ENCODE measurements at places on chromosomes 1 and 21.

- peak; percentile 48 for DNase-seq
Measured at GRCh38 chr1:203346060-203346768, 4.7 kb downstream of the FMOD start.

DNA sequence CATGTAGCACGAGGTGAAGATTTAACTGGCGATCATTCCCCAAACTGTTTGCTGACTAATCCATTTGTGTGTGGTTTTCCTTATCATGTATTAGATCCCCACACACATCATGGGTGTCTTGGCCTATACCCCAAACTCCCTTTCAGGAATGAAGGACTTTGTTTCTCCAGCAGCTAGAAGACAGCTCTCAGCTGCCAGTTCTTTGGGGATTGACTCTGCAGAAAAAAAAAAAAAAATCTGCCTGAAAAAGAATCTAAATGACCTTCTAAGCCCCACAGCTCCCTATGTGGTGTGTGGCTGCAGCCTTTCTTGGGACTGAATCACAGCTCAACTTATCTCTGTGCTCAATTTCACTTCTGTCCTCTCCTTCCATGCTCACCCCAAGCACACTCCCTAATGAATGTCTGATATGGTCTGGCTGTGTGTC, 256.3 kb upstream of the DUSP10 start:
- peak; percentile 71 for DNase-seq

DNA sequence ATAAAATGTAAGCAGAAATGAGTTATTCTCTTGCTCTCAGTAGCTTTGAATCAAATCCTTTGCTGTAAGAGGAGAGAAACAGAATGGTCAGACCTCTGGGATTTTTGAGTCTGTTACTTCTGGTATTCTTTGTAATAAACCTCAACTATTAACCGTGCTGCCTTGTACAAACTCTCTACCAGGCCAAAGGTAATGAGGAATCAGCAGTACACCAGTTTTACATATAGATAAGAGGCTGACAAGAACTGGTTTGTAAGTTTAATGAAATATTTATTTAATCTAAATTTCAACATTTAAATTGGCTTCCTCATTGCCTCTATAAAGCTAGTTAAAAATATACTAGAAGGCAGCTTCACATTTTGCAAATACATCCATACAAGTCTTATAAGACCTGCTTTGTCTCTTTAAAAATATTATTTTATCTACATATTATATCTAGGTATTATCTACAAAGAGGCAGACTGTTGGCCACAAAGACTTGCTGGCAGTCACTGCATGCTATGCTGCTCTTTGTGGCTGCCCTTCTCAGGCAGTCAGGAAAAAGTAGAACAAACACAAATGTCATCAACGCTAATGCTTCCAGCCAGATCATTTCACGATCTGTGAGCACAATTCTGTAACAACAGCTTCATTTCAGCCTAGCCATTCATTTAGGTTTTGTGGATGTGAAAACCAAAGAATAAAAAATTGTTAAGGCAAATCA, 173.0 kb downstream of the GABPA start:
- DNase-seq = peak; percentile 33

DNA sequence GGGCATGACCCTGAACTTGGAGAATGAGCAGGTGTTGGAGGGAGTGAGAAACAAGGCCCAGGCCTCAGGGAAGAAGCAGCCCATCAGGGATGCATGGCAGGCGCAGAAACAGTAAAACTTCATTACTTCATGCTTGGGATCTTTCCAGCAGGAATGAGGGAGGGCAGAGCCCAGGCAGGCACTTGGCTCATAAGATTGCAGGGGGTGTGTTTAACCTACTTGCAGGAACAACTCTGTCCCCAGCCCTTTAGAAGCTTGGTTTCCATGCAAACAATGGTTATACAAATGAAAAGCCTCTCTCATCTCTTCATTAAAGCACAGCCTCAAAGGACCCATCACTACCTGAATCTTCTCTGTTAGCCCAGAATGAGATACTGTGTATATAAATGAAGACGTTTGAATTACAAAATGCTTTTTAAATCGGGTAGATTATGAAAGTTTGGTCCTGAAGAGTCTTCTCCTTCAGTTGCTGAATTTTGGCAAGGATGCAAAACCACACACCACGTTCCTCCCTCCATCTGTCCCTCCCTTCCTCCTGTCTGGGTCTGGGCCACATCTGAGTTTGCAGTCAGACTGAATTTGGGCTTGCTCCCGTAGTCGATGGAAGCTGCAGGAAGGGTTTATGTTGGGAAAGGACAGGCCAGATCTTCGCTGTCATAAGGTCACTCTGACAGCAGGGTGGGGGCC, 154.4 kb upstream of the KLHDC7A start:
- DNase-seq = no peak

- DNase-seq = no peak
Measured at GRCh38 chr1:246092136-246092535, 414.9 kb downstream of the SMYD3 start.

GRCh38 chr1:37177230-37177864, 143.0 kb upstream of the GRIK3 start:
- DNase-seq = peak; percentile 10

DNA sequence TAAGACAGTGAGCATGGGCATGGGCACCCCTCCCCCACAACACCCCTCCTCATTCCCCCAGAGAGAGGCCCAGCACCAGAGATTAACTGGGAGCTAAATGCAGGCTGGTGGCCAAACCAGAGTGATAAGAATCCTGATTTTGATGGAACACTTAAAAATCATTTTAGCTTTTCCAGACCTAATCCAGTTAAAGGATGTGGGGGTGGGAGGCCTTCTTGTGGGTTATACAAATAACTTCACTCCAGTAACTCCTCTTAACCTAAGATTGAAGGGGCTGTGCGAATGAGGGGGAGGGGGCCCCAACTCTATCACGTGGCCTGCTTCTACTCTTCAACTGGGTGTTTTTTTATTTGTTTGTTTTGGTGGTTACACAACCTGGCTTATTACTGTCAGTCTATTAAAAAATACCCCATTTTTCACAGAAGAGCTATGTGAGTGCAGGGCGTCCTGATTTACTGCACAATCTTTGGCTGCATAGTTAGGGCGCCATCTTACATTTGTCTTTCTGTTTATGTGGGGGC, 398.1 kb upstream of the LYPLAL1 start:
- DNase-seq = no peak

GRCh38 chr1:193562121-193562520, 375.7 kb upstream of the B3GALT2 start:
- DNase-seq = no peak

GRCh38 chr1:95793893-95794292, 559.9 kb downstream of the RWDD3 start:
- DNase-seq = peak; percentile 2

GRCh38 chr1:44847845-44848244, 4.8 kb upstream of the PTCH2 start:
- no peak for DNase-seq

GRCh38 chr21:34933609-34934335, 115.3 kb downstream of the RUNX1 start:
- no peak for DNase-seq

DNA sequence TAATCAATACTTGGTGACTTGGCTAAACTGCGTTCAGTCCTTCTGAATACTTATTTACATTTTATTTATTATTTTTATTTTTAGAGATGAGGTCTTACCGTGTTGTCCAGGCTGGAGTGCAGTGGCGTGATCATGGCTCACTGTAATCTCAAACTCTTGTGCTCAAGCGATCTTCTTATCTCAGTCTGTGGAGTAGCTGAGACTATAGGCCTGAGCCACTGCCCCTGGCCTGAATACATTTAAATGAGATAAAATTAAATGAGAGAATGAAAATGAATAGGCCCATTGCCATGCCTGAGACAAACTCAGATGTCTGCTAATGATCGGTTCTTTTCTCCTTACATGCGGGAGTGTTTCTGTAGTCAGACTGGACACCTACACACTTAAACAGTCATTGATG, 86.0 kb downstream of the GALNT2 start:
- no peak for DNase-seq

GRCh38 chr1:53267761-53268160, 29.4 kb upstream of the MAGOH start:
- no peak for DNase-seq

GRCh38 chr21:28779914-28780313, 212.8 kb downstream of the LTN1 start:
- no peak for DNase-seq

- DNase-seq = peak; percentile 41
Measured at GRCh38 chr1:38929476-38929875, 12.2 kb downstream of the RHBDL2 start.

GRCh38 chr1:80310703-80311245, 1304.2 kb upstream of the ADGRL4 start:
- no peak for DNase-seq

DNA sequence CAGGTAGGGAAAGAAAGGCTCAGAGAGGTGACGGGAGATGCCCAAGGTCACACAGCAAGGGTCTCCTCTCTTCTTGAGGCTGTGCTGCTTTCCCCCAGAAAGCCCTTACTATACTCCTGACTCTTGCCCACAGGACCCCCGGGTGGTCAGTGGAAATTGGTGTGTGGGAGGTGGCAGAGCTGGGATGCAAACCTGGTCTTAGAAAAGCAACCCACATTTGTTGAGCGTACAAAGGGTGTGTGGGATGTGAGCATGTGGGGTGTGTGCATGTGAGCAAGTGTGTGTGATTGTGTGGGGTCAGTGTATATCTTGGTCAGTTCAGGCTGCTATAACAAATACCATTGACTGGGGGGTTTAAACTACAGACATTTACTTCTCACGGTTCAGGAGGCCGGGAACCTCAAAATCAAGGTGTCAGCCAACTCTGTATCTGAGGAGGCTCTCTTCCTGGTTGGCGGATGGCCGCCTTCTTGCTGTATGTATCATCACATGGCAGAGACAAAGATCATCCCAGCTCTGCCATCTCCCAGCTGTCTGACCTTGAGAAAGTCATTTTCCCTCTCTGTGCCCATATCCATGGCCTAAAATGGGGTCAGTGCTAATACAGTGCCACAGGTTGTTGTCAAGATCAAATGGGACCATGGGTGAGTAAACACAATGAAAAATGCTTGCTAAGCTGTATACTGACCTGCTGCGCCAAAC, 268.5 kb downstream of the PTPRU start:
- DNase-seq = no peak

DNA sequence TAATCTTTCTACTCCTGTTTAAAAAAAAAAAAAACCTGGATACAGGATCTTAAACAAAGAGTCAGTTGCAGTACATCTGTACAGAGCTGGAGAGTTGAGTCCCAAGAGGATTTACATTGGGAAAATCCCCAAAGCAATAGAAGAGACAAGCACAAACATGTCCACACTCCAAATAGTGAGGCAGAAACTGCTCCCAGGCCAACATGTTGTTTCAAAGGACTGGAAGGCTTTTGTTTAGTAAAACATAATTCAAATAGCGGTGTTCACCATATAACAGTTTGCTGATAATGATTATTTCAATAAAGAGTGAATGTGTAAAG, 425.4 kb downstream of the ADGRL2 start:
- DNase-seq = peak; percentile 10

- no peak for DNase-seq
Measured at GRCh38 chr1:76587212-76587611, 280.1 kb upstream of the ST6GALNAC5 start.

Data from choroid plexus epithelial cell (primary cell).